ENCODE measurements at places on chromosomes 11 and 22. TPM values are rescaled to one million over a fixed set of nuclear protein-coding genes. Genes with fewer than 3 reads are reported as not detected.

AIFM3 gene
- total RNA-seq, result 4.0 TPM

JRKL gene
- total RNA-seq, result 5.5 TPM

ALX4 gene
- total RNA-seq, result not detected

KRTAP5-1 gene
- total RNA-seq, result not detected

PAMR1 gene
- 12.7 TPM for total RNA-seq

MYBPC3 gene
- total RNA-seq, result not detected

PKDREJ gene
- not detected for total RNA-seq

CDHR5 gene
- total RNA-seq, result not detected

CCDC15 gene
- total RNA-seq, result 11.2 TPM

CD3E gene
- total RNA-seq, result not detected
